Suppressor macrophage (primary cell): ENCODE measurements at places on chromosomes 3 and 15.

DNA sequence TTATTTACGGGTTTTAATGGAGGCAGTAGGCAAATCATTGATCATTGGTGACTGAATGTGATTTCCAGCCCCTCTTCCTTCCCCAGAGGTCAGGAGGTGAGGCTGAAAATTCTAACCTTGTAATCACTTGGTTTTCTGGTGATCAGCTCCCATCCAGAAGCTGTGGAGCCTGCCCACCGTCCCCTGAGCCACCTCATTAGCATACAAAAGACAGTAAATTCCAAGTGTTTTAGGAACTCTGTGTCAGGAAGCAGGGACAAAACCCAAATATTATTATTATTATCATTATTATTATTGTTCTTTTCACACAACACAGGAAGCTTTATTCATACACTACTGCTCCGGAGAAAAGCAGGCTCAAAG lies 18.2 kb downstream of the FOXB1 start:
- DNase-seq = no peak

- no peak for DNase-seq
Measured at GRCh38 chr3:39343076-39343717, 13.7 kb downstream of the CCR8 start.

GRCh38 chr15:42695527-42696071 lies 41.3 kb downstream of the CDAN1 start:
- DNase-seq = peak; percentile 4

- no peak for DNase-seq
Measured at GRCh38 chr3:28349469-28350000, 911 bp upstream of the AZI2 start.

DNA sequence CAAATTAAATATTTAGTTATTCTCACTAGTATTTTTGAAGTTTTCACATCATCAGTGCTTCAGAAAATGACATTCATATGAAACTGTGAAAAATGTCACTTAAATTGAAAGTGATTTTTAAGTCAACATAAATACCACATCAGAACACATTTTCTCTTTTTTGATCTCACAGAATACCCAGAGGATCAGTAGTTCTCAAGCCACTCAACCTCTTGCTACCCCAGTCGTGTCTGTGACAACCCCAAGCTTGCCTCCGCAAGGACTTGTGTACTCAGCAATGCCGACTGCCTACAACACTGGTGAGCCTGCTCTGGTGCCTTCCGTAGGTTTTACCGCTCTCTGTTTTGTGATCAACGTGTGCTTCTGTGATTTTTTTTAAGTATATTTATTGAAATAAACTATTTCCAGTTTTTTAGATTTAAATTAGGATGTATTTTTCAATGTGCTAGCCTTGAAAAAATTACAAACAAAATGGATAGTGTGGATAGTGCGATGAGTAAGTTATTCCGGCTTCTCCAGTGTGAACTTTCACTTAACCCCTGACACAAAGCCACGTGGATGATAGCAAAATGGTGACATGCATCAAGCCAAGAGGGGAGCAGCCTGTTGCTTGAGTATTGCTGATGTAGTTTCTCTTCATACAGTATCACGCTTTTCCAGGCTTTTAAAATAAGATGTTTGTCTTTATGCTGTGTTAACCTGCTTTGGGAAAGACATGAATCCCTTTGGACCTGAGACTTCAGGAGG lies 26.5 kb downstream of the LYSMD4 start:
- DNase-seq = no peak
